ENCODE measurements at places on chromosomes 13 and 19. TPM values are rescaled to one million over a fixed set of nuclear protein-coding genes. Genes with fewer than 3 reads are reported as not detected.

The ZNF554 gene
- polyA plus RNA-seq: 1.2 TPM

The PNPLA6 gene
- polyA plus RNA-seq: 11.2 TPM

The ARID3A gene
- polyA plus RNA-seq: 3.2 TPM

The SSBP4 gene
- polyA plus RNA-seq: 48.3 TPM

The ILF3 gene
- polyA plus RNA-seq: 189 TPM

The LRG1 gene
- polyA plus RNA-seq: 5.5 TPM

The PSG1 gene
- polyA plus RNA-seq: not detected

The FCER2 gene
- 2.1 TPM for polyA plus RNA-seq

The KLK2 gene
- polyA plus RNA-seq: not detected

The ETFB gene
- polyA plus RNA-seq: 63.0 TPM

The NXNL1 gene
- polyA plus RNA-seq: not detected

The EBPL gene
- polyA plus RNA-seq: 29.4 TPM

The ADGRE3 gene
- 28.3 TPM for polyA plus RNA-seq

The TEAD2 gene
- polyA plus RNA-seq: not detected

The CEACAM4 gene
- 23.1 TPM for polyA plus RNA-seq

The GPR12 gene
- polyA plus RNA-seq: not detected

The RDH8 gene
- not detected for polyA plus RNA-seq

The TMEM145 gene
- polyA plus RNA-seq: not detected

GRCh38 chr19:52010674-52011073 is 2.7 kb upstream of the ZNF615 start:
- no peak for DNase-seq

GRCh38 chr19:4362831-4363545 is 19.6 kb downstream of the MPND start:
- DNase-seq: no peak

GRCh38 chr19:3708207-3708931 is at the start of gene TJP3:
Gene TJP3, plus strand, starts transcription at chr19:3708384. Its CDS starts 20,049 bp downstream, at chr19:3728433.
- DNase-seq: no peak

DNA sequence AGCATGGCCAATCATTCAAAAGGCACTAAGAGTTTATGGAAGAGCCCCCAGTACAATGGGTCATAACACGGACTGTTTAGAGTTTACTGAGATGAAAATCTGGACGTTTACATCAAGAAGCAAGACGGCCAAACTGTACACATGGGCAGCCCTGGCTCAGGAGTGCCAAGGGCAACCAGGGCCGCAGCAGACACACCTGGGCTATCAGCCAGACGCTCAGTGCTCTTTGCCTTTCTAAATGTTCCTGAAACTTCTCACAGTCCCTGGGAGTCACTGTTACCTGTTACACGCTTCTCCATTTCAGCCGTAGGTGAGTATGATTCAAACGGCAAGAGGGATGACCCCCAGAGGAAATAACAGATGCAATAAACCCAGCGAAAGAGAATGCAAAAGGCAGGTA is 64.5 kb downstream of the ABCC4 start:
- no peak for DNase-seq

DNA sequence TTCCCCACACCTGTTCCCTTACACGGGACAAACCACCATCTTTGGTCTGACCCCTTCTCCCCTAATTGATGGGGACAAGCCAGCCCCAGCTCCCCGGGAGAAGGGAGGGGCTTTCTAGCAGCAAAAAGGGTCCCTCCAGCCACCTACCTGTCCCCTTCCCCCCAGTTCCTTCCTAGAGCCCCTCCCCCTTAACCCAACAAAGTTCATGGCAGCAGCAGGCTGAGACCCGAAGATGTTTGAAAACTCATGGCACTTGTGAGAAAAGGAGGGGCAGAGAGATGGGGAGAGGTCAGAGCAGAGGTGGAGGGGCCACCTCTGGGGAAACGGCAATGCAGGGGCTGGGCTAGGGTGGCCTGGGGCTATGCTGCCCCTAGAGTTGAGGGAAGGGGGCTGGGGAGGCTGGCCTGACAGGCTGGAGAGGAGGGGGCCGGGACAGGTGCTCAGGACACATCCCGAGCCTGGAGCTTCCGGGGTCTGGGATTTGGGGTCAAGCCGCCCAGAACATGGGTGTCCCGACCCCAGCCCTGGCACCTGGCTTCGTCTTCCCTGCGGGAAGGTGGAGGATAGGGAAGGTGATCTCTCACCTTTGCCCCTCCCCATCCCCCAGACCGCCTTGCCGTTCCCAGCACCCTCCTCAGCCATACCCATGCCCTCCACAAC is 12.5 kb upstream of the ASF1B start:
- DNase-seq: no peak

GRCh38 chr13:82976499-82976898 is 905.8 kb downstream of the SLITRK1 start:
- no peak for DNase-seq

- DNase-seq: no peak
Observed at GRCh38 chr13:61410266-61410665, 5.4 kb downstream of the PCDH20 start.

GRCh38 chr13:29624997-29625396 is 29.5 kb upstream of the SLC7A1 start:
- no peak for DNase-seq

DNA sequence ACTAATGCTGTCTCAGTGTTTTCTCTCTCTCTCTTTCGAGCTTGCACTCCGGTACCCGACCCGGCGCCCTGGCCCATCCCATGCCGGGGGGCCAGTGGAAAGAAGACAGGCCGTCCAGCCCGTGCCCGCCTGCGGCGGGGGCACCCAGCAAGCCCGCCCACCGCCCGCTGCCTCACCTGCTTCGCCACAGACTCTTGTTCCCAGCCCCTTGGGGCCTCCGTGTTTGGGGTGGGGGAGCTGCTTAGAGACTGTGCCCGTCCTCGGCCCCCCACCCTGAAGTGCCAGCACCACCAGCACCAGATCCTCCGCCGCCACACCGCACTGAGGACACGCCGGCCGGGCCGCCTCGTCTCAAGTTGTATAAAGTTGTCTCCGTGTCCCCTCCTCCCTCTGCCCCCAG is 2.4 kb downstream of the LENG9 start:
- DNase-seq: no peak

DNA sequence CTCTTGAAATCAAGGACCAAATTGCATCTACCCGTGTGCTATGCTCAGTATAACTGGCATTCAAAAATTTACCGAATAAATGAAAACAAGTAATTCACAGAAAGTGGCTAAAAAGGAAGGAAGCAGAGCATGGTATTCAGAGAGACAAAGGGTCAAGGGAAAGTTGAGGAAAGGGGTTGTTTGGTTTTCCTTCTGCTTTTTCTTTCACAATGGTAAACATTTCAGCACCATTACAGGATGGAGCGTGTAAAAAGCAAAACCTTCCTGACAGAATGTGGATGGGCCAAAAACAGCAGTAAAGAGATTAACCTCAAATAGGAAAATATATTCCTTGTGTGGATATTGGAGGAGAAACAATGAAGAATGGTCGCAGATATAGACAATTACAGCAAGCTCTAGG is 14.8 kb downstream of the DIAPH3 start:
- DNase-seq: peak; percentile 5

DNA sequence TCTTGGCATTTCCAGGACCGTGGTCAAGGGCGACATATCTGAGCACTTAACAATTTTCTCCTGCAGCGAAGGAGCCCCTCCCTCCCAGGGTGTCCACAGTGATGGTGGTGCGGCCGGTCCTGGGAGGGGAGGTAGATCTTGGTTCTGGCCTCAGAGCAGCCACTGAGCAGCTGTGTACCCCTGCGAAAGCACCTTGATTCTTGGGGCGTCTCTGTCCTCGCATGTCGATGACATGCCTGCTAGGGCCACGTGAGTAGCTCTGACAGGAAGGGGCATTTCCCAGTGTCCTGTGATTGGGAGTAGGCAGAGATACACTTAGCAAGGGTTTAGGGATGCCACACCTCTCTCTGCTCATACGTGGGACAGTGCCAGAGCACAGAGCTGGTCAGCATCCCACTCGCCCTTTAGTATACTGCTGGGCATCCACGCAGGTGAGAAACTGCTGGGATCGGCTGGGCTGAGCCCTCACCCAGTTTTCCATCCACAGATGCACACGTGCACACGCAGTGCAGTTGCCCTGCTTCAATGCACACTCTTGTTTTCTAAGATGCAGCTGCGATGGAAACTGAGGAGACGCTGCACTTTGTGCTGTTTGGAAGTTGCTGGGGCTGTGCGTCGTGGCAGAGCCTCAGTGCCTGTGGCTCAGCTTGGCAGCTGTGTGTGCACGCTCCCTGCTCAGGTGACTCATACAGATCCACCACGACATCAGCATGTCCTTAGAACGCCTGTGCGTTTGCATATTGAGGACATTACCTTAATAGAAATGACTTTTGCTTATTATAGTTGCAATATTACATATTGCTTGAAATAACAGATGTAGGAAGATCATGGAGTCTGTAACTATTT is 66.8 kb downstream of the TEX29 start:
- DNase-seq: no peak

GRCh38 chr19:18969931-18970659 is 29.1 kb upstream of the HOMER3 start:
- no peak for DNase-seq

DNA sequence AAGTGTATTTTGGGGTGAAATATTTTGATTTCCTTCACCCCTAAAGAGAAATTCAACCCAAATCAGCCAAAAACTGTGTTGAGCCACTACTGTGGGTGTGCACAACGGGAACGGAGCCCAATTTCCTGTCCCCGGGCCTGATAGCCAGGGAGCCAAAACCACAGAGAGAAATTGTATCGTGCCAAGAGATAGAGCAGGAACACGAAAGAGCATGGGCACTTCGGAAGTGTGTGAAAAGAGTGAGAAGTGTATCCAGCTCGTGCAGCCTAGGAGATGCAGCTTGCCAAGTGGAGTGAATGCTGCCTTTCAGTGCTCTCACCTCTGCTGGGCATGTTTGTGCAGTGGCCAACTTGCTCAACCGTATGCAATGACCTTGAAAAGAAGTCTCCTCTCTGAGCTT is 19.4 kb upstream of the PLEKHF1 start:
- no peak for DNase-seq

DNA sequence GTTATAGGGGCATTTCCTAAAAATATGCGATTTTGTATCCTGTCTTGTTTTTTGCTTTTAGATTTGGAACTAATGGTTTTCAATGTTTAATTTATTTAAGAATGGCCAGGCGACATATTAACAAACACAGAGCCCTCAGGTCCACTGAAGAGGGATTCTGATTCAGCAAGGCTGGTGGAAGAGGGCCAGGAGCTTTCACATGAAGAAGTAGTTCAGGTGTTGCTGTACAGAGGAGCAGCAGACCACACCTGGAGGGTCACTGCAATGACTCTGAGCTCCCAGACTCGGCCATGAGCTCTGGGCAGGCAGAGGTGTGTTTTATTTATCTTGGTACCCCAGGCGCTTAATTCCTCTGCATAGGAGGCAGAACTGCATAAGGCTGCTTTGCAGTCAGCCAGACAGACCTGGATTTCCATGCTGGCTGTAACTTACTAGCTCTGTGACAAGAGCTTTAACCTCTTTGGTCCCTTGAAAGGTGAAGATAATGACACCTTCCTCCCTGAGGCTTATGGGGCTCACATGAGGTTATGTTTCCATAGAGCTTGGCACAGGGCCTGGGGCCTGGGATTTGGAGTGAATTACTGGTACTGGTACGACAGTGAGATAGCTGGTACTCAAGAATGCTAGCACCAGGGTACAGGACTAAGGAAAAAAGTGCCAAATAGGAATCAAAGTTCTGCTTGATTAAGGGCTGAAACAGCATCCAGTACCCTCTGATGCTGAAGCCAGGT is 184.7 kb downstream of the OXGR1 start:
- DNase-seq: no peak

- no peak for DNase-seq
Observed at GRCh38 chr13:26680123-26680450, 80.5 kb downstream of the GPR12 start.

DNA sequence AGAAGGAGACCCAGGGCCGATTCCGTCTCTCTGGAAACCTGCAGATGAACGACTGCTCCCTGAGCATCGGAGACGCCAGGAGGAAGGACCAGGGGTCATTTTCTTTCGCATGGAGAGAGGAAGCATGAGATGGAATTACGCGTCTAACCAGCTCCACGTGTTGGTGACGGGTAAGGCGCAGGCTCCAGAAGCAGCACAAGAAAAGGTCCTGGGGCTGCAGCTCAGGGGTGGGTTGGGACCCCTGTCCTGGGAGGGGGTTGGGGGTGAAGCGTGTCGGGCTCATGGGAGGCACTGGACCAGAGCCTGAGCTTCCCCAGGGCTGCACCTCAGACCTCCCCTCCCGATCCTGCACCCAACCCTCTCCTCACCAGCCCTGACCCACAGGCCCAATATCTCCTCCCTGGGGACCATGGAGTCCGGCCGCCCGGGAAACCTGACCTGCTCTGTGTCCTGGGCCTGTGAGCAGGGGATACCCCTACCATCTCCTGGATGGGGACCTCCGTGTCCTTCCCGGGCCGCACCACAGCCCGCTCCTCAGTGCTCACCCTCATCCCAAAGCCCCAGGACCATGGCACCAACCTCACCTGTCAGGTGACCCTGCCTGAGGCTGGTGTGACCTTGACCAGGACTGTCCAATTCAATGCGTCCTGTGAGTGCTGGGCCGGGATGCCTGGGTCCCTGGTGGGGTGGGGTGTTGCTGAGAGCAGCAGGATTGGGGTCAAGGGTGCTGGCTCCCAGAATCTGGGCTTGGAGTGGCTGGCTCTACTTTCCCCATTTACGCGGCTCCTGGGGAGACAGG is 39.6 kb upstream of the CD33 start:
- DNase-seq: no peak

- DNase-seq: peak; percentile 93
Observed at GRCh38 chr19:38417544-38418506, 8.2 kb downstream of the RASGRP4 start.

GRCh38 chr19:5005096-5005495 is 36.2 kb downstream of the KDM4B start:
- no peak for DNase-seq

DNA sequence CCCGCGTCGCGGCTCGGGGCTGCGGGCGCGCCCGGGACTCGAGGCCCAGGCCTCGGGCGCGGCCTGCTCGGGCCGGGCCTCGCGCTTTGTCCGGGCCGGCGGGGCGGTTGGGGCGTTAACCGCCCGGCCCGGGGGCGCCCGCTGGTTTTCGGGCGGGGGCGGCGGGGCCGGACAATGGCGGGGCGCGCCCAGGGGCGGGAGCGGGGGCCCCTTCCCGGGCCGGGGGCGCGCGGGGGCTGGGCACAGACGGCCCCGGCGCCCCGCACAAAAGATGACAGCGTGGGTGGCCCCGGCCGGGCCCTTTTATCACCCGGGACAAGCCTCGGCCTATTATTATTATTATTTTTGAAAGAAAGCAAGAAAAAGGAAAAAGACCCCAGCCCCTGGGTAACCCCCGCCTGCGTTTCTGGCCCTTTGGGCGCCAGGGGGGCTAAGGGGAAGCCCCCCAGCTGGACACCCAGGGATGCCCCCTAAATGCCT is 419 bp downstream of the KDM4B start:
- DNase-seq: no peak

GRCh38 chr19:28898249-28898648 is 314.7 kb downstream of the UQCRFS1 start:
- no peak for DNase-seq

GRCh38 chr13:55991666-55992065 is 1149.1 kb upstream of the PRR20A start:
- no peak for DNase-seq

All from CD14-positive monocyte (primary cell).